ENCODE measurements at places on chromosomes 3 and 15. TPM values are rescaled to one million over a fixed set of nuclear protein-coding genes. Genes with fewer than 3 reads are reported as not detected.

DNA sequence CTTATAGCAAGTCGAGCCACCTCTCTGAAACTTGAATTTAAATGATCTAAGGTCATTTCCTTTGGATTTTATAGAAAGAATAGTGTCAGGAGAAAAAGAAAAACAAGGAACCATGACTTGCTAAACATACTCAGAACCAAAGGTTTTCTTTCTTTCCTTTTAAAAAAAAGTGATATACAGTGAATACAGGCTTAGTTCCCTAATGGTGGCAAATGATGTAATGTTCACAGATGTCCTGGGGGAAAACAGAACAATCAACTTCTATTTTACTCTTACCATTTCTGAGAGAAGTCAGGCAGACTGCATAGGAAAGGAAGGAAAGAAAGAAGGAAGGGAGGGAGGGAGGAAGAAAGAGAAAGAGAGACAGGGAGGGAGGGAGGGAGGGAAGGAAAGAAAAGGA, 56.5 kb downstream of the ST6GAL1 start:
- DNase-seq: no peak

DNA sequence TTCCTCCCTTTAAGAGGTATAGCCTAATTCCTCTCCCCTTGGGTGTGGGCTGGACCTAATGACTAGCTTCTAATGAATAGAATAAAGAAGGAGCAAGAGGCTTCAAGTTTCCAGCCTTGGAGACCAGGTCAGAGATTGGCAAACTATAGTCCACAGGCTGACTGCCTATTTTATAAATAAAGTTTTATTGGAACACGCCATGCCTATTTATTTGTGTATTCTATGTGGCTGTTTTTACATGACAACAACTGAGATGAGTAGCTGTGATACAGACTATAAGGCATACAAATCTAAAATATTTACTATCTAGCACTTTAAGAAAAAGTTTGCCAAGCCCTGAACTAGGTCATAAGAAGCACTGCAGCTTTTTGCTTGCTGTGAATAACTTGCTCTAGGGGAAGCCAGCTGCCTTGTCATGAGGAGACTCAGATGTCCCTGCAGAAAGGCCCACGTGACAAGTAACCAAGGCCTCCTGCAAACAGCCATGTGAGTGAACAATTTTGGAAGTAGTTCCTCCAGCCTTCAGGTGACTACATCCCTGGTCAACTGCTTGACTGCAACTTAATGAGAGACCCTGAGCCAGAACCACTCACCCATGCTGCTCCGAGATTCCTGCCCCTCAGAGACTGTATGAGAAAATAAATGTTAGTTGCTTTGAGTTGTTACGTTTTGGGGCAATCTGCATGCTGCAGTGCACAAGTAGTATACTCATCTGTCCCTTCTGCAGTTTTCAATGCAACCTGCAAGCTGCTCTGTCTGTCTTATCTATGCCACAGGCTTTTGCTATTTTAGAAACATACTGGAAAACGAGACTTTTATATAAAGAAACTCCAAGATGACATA, 21.1 kb upstream of the MAP3K13 start:
- no peak for DNase-seq

- DNase-seq: no peak
Measured at GRCh38 chr3:75906555-75907112, 121.3 kb upstream of the ZNF717 start.

The POLR2H gene
- 104 TPM for total RNA-seq

The SH2D7 gene
- total RNA-seq: 0.26 TPM

The FBXO40 gene
- not detected for total RNA-seq

The CRYBG3 gene
- total RNA-seq: 5.9 TPM

The TCAIM gene
- total RNA-seq: 16.2 TPM

The DAZL gene
- 0.07 TPM for total RNA-seq

Measured in activated CD8-positive, alpha-beta memory T cell treated with anti-CD3 and anti-CD28 coated beads, Interleukin-2, amount 10 ng/mL, durations not matched to agents 7 days and 5 days (primary cell).